ELR (cell line): ENCODE measurements at places on chromosomes 7 and 10.

DNA sequence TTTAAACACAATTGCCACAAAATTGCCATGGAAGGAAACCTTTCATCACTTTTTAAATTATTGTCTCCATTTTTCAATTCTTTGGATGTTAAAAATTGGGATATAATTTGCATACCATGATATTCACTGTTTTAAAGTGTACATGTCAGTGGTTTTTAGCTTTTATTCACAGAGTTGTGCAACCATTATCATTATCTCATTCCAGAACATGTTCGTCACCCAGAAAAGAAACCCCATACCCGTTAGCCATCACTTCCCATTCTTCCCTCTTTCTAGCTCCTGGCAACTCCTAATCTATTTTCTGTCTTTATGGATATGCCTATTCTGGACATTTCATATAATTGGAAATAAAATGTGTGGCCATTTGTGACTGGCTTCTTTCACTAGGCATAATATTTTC, 260.3 kb upstream of the FERD3L start:
- DNase-seq = peak; percentile 82

DNA sequence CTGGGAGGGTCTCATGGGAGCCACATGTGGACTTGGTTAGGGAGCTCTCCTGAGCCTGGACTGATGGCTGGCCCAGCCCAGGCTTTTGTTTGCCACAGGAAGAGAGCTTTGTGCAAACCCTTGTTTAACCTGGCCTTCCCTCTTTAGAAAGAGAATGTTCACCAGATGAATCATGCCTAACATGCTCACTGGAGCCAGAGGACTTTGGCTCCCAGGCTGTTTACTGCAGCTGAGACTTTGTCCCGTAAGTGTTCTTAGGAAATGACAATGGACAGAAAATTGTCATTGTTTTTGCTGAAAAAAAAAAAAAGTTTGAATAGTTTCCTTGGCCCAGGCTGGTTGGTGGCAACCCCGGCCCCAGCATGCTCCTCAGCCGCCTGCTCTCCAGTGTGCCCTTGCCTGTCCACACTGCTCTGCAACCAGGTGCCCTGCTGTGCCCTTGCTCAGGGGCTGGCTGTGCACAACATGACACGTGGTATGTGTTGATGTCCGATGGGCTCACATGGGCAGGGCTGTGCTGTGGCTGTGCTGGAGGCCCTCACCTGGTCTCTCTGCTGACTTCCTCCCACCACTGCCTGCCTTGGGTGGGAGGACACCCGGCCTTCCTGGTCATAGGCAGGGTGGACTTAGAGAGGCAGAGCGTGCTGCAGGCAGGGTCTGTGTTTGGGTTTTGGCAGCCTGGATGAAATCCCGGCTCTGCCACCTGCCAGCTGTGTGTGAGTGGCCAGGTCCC, 215.3 kb upstream of the ZNF32 start:
- DNase-seq = peak; percentile 85

- no peak for DNase-seq
Measured at GRCh38 chr7:71403202-71403946, 271.4 kb downstream of the GALNT17 start.

- DNase-seq = no peak
Measured at GRCh38 chr10:10515479-10516204, 502.0 kb upstream of the CELF2 start.
